SK-N-SH (cell line): ENCODE measurements at places on chromosomes 6 and 20. TPM values are rescaled to one million over a fixed set of nuclear protein-coding genes. Genes with fewer than 3 reads are reported as not detected.

Gene SLC32A1
- not detected in 2 replicates for polyA plus RNA-seq

Gene SLC44A4
- polyA plus RNA-seq = 0.26 and 0.49 TPM in 2 replicates

Gene SEMG2
- not detected in 2 replicates for polyA plus RNA-seq

Gene SYCP2
- polyA plus RNA-seq = 0.71 and 0.76 TPM in 2 replicates

Gene ADISSP
- 59.9 and 73.9 TPM in 2 replicates for polyA plus RNA-seq

Gene PDE10A
- polyA plus RNA-seq = 0.43 and 0.67 TPM in 2 replicates

Gene HLA-DPA1
- polyA plus RNA-seq = 1.6 and 1.9 TPM in 2 replicates
